ENCODE measurements at places on chromosomes 3 and 15.

DNA sequence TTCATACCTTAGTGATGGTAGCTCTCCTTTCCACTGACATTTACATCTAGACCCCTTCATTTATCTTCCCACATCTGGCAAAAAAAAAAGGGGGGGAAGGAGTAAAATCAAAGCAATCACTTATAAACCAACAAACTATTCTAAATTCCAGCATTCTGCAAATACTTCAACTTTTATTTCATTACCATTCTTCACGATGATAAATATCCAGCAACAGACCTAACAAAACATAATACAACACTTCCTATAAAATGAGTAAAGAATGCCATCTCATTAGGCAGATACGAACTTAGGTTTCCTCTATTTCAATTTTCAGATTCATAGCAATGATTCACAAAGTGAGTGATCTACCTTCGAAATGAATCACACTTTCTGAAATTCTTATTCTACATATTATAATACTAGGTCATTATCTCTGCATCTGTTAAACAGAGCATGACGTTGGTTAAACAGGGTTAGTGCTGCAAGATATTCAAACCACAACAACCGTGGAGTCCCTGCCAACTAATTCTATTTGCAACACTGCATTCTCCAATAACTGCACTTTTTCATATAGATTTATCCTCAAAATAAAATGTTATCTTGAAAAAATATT, at the start of gene LRRFIP2:
Gene LRRFIP2 (minus strand): TSS at position 51 of the 595 bp plus-strand sequence. CDS start 25,599 bp downstream, outside the sequence.
- no peaks in the 10 kb centered on the region for H3K27me3 ChIP-seq
- no peaks in the 10 kb centered on the region for H3K36me3 ChIP-seq
- H3K4me3 ChIP-seq: peak within 1 kb of the TSS; percentile 96
- DNase-seq: no peak
- peak within 1 kb of the TSS; percentile 97 for H3K27ac ChIP-seq

DNA sequence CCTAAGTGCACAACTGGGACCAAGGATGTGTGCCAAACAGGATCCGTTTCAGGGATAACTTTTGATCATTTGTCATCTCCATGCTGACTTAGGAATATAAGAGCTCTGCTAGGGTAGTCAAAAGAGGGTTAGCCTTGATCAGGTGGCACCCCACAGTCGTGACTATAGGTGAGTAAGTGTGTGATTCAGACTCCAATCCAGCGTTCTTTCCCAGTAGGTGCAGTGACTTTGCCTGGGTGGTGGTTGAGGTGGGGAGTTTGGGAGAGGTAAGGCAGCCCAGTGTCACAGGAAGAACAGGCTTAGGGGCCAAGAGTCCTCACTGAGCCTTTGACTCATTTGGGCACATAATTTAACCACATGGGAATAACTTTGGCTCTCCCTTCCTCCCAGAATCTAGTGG, 51.0 kb downstream of the CHDH start:
- H3K4me3 ChIP-seq: no peak overlapping the region
- no peak overlapping the region for H3K27ac ChIP-seq
- H3K36me3 ChIP-seq: no peaks in the 10 kb centered on the region
- no peak for DNase-seq
- H3K4me1 ChIP-seq: no peaks in the 10 kb centered on the region

DNA sequence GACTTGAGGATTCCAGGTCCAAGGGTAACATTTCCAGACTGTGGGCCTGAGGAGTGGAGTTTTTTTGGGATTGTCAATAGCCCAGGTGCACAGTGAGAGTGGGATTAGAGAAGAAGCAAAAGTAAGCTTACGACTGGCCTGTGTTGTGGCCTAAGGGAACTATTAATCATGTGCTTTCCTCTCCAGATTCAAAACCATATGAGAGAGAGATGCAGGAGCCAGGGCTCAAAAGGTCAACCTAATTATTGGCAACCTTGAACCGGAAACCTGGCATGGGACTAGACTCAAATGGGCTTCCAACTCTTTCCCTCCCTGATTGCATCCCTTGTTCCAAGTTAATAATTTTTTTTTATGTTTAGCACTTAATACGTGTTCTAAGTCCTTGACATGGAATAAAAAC, 242.1 kb upstream of the THRB start:
- H3K27ac ChIP-seq: no peak overlapping the region
- H3K4me1 ChIP-seq: no peaks in the 10 kb centered on the region
- no peak overlapping the region for H3K4me3 ChIP-seq
- H3K27me3 ChIP-seq: no peaks in the 10 kb centered on the region
- H3K36me3 ChIP-seq: no peaks in the 10 kb centered on the region

- H3K4me1 ChIP-seq: peaks cover 5% of the 10 kb centered on the region
- H3K4me3 ChIP-seq: no peak overlapping the region
- no peak overlapping the region for H3K27ac ChIP-seq
Measured at GRCh38 chr3:177567833-177568232, 370.6 kb upstream of the TBL1XR1 start.

- no peak overlapping the region for H3K4me3 ChIP-seq
- DNase-seq: no peak
- no peaks in the 10 kb centered on the region for H3K27me3 ChIP-seq
- H3K27ac ChIP-seq: no peak overlapping the region
Measured at GRCh38 chr15:69480932-69481331, 28.3 kb downstream of the RPLP1 start.
